ENCODE measurements at places on chromosomes 7 and 10. TPM values are rescaled to one million over a fixed set of nuclear protein-coding genes. Genes with fewer than 3 reads are reported as not detected.

RADIL gene
- total RNA-seq = 0.29 TPM

ZNF394 gene
- 34.7 TPM for total RNA-seq

SFTPA1 gene
- not detected for total RNA-seq

KIAA1549 gene
- total RNA-seq = 3.3 TPM

HACD1 gene
- total RNA-seq = 26.8 TPM

METTL27 gene
- total RNA-seq = 8.7 TPM

RNF32 gene
- under 0.01 TPM for total RNA-seq

SLC35B4 gene
- 18.3 TPM for total RNA-seq

DKK1 gene
- 66.2 TPM for total RNA-seq

NUTM2D gene
- total RNA-seq = 1.5 TPM

ADAM22 gene
- total RNA-seq = 0.36 TPM

WIPF3 gene
- total RNA-seq = under 0.01 TPM

H2BK1 gene
- not detected for total RNA-seq

FKBP9 gene
- 420 TPM for total RNA-seq

TMEM225B gene
- total RNA-seq = 0.29 TPM

OR9A2 gene
- not detected for total RNA-seq

DNAJB9 gene
- 34.2 TPM for total RNA-seq

CH25H gene
- total RNA-seq = 13.0 TPM

IRF5 gene
- under 0.01 TPM for total RNA-seq

CABCOCO1 gene
- 3.5 TPM for total RNA-seq

ATRNL1 gene
- total RNA-seq = 1.4 TPM

TNKS2 gene
- 61.5 TPM for total RNA-seq

LRRC4 gene
- total RNA-seq = 0.29 TPM

ITPRID1 gene
- not detected for total RNA-seq

NPSR1 gene
- not detected for total RNA-seq

AS3MT gene
- total RNA-seq = 6.2 TPM

CALD1 gene
- 1,123 TPM for total RNA-seq

GIMAP6 gene
- 0.36 TPM for total RNA-seq

VSIR gene
- total RNA-seq = 75.3 TPM
